ENCODE measurements at places on chromosomes 6 and 20.

GRCh38 chr6:141472162-141472928 lies 660.4 kb upstream of the GJE1 start:
- no peak for DNase-seq

DNA sequence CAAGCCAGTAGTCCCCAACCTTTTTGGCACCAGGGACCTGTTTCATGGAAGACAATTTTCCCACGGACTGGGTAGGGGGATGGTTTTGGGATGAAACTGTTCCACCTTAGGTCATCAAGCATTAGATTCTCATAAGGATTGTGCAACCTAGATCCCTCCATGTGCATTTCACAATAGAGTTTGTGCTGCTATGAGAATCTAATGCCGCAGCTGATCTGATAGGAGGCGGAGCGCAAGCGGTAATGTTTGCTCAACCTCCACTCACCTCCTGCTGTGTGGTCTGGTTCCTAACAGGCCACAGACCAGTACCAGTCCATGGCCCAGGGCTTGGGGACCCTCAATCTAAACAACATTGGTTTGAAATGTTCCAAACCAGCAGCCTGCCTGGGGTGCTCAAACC lies 137.0 kb upstream of the STXBP5 start:
- DNase-seq, result no peak

- no peak for DNase-seq
Measured at GRCh38 chr6:159535656-159536350, 157.2 kb downstream of the SOD2 start.

DNA sequence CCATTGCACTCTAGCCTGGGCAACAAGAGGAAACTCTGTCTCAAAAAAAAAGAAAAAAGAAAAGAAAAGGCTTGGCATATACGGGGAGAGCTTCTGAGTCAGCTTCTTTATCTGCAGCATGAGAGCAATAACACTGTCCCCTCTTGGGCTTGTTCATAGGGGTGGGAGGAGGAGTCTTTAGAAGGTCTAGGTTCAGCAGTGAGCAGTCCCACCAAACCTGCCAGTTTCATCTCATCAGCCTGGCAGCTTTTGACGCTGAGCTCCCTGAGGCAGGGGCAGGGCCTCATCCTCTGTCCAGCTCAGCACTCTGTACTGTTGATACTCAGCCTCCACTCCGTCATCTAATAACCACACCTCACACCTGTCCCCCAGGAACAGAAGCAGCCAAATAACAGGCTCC lies 5.6 kb upstream of the C6orf132 start:
- DNase-seq, result no peak

GRCh38 chr20:31679357-31680285 lies 41.9 kb downstream of the COX4I2 start:
- no peak for DNase-seq

DNA sequence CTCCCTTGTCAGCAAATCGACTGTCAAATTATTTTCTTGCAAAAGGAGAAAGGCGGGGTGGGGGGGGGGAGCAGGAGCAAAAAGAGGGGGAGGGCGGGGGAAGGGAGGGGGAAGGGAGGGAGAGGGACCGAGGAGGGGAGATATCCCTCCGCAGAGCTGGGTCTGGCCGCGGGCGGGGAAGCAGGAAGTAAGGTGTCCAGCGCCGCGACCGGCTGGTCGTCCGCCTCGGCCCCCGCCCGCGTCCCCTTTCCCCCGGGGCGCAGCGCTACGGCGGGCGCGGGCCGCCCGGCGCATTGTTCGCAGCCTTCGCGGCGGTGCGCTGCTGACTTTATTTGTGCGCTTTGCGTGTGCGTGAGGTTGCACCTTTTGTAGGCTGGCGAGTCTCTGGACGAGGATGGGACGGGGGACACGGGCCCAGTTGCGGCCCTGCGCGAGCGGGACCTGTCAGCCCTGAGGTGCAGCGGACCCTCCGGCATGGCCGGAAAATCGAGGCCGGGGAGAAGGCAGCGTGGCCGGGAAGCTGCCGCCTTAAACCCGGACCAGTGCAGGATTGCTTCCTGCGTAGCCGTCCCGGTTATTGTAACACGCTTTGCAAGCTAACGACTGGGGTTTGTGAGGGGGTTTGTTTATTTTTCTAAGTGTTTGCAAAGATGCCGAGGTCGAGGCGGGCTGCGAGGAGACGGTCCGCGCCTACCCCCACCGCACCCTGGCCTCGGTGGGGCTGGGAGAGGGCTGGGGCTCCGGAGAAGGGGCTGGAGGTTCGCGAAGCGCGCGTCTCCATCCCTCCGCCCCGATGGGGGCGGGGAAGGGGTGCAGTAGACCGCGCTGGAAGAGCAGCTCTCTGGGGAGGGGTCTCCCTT lies 675 bp upstream of the TRERF1 start:
- DNase-seq, result peak; percentile 58

GRCh38 chr6:100774681-100775080 lies 106.4 kb downstream of the ASCC3 start:
- no peak for DNase-seq

DNA sequence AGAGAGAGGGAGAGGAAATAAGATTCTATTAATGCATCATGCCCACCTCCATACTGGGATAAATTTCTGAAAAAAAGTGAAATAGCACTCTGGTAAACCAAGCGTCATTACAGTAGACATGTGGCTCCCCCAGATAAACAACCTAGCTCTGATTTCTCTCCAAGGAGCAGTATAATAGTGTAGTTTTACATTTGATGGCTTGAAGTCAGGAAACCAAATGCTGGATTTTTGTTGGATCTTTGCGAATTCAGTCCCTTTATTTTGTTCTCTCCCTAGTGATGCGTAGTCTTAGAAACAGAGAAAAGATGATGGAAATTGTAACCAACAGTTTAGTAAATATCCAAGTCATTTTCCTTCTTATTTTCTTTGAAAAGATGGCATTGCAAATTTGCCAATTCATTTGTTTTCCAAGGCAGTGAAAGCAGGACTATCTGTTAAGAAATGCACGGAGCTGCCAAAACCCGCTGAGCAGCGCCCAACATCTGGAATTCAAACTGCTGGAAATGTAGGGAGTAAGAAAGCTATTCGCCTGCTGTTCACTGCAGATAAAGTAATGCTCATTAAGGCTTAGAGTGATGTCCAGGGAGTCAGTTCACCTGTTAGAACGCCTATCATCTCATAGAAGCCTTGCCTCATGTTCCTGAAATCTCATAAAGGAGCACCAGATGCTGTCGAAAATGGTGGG lies 85.7 kb upstream of the DOK5 start:
- no peak for DNase-seq

GRCh38 chr20:56839786-56840185 lies 210.7 kb downstream of the TFAP2C start:
- no peak for DNase-seq

GRCh38 chr6:30002871-30003270 lies 58.2 kb upstream of the POLR1H start:
- DNase-seq, result no peak

- peak; percentile 13 for DNase-seq
Measured at GRCh38 chr6:40587240-40588069, at the start of gene LRFN2. Gene LRFN2 (minus strand): TSS chr6:40587364.

DNA sequence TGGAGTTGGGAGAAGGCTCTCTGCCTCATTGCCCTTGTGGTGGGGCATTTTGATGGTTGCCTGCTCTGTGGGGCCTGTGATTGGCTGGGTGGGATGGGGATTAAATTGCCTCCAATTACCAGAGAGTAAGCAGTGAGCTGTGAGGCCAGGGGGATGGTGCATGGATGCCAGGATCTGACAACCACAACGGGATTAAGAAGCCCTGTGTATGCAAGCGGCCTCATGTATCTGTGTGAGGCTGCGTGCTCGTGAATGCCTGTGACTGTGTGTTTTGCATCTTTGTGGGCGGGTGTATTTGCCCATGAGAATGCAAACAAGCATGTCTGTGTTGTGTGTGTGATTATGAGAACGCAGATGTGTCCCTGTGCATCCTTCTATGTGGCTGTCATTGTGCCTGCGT lies 46.1 kb downstream of the CD40 start:
- no peak for DNase-seq

- DNase-seq, result no peak
Measured at GRCh38 chr20:56257604-56258003, 9.1 kb downstream of the MC3R start.

DNA sequence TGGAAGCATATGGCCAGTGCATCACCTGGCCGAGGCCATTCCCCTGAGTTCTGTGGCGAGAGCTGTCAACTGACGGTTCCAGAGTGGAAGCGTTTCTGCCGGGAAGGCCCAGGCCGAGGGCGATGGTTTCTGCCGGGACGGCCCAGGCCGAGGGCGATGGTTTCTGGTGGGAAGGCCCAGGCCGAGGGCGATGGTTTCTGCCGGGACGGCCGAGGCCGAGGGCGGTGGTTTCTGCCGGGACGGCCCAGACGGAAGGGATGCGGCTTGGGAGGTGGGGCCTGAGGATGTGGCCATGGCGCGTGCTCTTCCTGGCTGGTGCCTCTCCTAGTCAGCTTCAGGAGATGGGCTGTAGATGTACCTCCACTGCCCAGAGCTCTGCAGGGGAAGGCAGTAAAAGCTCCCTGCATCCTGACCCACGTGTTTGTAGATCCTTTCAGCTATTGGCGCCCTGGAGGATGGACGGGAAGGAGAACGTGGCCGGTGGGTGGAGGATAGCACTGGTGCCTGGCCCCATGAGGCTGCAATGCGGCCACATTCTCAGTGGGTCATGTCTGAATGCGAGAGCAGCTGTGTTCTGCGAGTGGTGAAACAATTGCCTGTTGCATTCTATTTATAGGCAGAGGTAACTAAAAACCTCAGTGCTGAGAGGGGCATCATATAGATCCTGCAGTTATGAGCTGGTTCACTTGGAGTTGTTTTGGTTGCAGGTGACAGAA lies 12.8 kb downstream of the TPD52L2 start:
- no peak for DNase-seq

- DNase-seq, result no peak
Measured at GRCh38 chr6:130381012-130381411, 15.2 kb downstream of the TMEM200A start.

DNA sequence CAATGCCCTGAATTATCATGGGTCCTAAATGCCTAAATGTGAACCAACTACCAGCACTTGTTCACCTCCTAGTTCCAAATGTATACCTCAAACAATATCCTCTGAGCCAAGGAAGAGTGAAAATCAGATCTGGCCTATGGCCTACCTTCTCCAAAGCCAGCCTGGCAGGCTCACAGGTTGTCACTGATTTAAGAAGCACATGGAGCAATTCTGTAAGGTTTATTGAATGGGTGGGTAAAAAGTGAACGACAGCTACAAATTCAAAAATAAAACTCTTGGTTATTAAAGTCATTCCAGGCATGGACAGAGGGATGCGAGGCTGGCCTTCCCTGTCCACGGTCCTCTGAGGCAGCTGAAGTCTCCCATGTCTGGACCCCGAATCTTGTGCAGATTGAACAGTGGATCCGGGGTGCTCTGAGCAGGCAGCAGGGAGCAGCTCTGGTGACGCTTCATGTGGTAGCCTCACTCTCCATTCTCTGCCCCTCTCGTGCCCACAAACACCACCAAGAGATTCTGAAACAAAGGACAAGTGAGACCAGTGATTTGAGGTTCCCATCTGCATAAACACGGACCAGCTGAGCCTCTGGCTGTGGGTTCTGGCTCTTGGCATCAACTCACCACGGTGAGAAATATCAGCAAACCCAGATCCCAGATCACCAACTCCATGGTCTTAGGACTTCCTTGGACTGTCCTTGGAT lies 14.6 kb downstream of the SNHG17 start:
- DNase-seq, result no peak

Data from NCI-H2081 treated with DMSO at 0.1 percent for 48 hours (cell line).